CD4-positive, alpha-beta T cell treated with Interferon alpha-2 for 1 hour (primary cell): ENCODE measurements at places on chromosomes 3 and 15.
A peak's percentile ranks its signal among the peaks of the same experiment; 100 is the strongest.

DNA sequence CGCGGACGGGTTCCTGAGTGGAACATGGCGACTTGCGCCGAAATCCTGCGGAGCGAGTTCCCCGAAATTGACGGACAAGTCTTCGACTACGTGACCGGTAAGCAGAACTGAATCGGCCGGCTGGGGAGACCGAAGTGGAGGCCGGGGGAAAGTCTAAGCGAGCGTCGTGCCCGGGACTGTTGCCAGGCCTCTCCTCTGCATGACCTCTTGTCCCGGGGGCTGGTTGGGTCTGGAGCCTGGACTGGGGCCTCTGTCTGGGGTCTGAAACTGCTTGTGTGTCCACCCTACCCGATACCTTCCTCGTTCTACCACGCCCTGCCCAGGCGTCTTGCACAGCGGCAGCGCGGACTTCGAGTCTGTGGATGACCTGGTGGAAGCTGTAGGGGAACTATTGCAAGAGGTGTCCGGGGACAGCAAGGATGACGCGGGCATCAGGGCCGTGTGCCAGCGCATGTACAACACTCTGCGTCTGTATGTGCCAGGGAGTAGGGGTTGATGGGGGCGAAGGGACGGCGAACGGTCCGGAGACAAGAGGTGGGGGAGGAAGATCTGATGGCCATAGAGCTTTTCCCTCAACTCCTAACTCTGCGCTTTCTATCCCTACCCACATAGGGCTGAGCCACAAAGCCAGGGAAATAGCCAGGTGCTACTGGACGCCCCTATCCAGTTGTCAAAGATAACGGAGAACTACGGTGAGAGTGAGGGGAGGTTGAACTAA, at the start of gene ABCF3:
Gene ABCF3 (plus strand): TSS at position 16 of the 718 bp plus-strand sequence. CDS start 9 bp downstream, at position 25.
- no peak for DNase-seq

- DNase-seq, result no peak
Observed at GRCh38 chr15:91196768-91197167, 96.7 kb downstream of the SV2B start.

DNA sequence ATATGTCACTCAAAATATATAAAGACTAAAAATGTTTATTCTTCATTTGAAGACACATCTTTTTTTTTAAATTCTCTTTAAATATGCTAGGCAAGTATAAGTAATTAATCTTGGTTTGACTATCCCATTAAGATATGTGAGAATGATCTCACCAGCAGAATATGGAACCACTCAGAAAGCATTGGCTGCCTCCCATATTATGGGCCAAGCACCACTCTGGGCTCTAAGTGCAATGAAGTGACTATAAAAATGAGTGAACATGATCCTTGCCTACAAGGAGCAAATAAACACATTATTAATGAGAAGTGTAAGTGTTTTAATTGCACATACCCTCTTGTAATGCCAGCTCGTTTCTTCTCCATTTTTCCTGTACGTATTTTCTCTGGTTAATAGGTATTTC, 328.5 kb downstream of the NAALADL2 start:
- DNase-seq, result no peak

DNA sequence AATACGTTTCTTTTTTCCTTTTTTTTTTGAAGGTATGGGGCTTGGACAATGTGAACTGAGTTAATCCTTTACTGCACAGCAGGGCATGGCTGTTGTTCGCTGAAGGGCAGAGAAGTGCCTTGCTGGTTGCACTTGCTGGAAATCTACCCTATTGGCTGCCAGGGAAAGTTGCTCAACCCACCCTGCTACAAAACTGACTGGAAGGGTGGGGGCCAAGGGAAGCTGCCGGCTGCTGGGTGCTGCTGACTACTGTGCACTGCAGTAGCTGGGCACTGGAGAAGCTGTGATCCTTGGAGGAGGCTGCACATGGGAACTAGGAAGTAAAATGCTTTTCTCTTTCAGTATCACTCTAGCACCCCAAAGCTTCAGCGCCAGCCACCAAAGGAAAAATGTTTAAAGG, 70.5 kb downstream of the ETV5 start:
- no peak for DNase-seq

GRCh38 chr15:43469867-43470266, 23.1 kb downstream of the TP53BP1 start:
- no peak for DNase-seq

DNA sequence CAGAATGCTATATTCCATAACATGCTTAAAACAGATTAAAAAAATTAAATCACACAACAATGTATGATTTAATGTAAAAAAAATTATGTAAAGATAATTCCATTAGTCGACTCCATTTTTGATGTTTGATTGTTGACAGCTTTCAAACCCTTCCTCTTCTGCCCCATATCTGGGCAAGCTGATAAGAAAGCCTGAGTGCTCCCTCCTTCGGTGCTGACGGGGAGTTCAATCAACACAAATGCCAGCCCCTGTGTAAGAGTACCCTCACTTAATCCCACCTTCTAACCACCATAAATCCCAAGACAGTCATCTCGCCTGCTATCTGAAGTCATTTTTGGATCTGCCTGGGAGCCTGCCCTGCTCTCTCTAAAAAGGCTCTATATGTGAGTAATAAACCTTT, 59.8 kb upstream of the IP6K2 start:
- no peak for DNase-seq

DNA sequence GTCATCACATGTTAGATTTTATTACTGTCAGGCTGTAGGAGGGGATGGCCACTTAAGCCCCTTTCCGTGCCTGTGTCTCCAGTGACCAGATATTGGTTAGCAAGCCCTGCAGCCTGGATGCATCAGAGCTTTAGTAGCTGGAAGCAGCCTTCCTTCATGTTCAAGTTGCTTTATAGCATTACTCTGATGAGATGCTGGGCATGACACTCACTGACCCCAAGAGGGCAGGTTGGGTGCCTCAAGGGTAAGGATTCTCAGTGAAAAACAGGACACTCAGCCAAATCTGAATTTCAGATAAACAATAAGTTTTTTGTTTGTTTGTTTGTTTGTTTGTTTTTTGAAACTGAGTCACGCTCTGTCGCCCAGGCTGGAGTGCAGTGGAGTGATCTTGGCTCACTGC, 68.5 kb upstream of the PTX3 start:
- no peak for DNase-seq

- DNase-seq, result peak; percentile 1
Observed at GRCh38 chr3:128011140-128011539, 41.1 kb upstream of the SEC61A1 start.

DNA sequence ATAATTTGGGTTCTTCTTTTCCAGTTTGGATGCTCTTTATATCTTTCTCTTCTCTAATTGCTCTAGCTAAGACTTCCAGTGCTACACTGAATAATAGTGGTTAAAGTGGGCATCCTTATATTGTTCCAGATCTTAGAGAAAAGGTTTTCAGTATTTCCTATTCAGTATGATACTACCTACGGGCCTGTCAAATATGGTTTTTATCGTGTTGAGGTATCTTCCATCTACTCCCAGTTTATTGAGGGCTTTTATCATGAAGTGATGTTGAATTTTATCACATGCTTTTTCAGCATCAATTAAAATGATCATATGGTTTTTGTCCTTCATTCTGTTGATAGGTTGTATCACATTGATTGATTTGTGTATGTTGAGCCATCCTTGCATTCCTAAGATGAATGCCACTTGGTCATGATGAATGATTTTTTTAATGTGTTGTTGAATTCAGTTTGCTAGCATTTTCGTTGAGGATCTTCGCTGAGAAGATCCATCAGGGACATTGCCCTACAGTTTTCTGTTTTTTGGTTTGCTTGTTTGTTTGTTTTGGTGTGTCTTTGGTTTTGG, 3.0 kb upstream of the LRRC34 start:
- no peak for DNase-seq

DNA sequence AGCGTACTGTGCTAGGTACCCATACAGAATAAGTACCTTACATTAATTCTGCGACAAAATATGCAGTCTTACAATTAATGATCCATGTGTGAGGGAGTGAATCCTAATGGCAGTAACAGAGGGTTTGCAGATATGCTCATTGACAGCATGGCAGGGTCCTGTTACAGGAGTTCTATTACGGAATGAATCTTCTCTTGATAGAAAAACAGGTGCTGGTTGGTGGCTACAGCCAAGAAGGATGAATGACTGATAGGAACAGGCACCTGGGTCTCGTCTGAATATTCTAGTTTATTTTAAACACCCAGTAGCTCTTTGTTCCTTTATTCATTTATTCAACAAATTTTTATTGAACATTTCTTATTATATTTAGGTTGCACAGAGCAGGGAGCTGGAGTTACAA, 22.8 kb downstream of the PGBD4 start:
- no peak for DNase-seq

GRCh38 chr15:41401904-41402267, 410 bp downstream of the NDUFAF1 start:
- no peak for DNase-seq

DNA sequence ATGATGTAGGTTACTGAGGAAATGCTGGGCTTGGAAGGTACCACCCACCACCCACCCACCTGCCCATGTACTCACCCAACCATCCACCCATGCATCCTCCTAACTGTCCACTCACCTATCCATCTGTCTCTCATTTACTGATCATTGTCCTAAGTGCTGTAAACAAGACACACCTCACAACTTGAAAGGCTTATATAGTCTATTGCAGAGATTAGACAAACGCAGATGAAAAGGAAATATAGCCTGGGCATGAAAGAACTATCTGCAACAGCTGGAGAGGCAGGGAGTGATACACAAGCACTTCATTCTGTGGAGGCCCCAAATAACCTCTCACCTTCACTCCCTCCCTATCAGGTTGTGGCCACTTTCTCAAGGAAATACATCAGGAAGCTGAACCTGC, 54.0 kb downstream of the DAPK2 start:
- no peak for DNase-seq

DNA sequence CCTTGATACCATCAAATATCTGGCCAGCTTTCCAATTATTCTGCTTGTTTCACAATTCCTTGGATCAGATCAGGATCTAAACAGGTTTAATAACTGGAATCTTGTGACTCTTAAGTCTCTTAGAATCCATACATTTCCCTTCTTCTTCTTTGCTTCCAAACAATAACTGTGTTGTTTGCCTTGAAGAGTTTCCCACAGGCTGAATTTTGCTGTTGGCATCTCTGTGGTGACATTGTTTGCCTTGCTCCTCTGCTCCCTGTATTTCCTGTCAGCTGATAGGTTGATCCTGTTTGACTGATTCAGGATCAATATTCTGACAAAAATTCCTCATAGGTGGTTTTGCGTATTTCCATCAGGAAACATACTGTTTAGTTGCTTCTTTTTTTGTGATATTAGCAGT, 248.4 kb upstream of the LMCD1 start:
- DNase-seq, result no peak

GRCh38 chr3:144052275-144052674, 80.7 kb downstream of the DIPK2A start:
- no peak for DNase-seq

- no peak for DNase-seq
Observed at GRCh38 chr3:127598841-127599570, 795 bp downstream of the MCM2 start.

DNA sequence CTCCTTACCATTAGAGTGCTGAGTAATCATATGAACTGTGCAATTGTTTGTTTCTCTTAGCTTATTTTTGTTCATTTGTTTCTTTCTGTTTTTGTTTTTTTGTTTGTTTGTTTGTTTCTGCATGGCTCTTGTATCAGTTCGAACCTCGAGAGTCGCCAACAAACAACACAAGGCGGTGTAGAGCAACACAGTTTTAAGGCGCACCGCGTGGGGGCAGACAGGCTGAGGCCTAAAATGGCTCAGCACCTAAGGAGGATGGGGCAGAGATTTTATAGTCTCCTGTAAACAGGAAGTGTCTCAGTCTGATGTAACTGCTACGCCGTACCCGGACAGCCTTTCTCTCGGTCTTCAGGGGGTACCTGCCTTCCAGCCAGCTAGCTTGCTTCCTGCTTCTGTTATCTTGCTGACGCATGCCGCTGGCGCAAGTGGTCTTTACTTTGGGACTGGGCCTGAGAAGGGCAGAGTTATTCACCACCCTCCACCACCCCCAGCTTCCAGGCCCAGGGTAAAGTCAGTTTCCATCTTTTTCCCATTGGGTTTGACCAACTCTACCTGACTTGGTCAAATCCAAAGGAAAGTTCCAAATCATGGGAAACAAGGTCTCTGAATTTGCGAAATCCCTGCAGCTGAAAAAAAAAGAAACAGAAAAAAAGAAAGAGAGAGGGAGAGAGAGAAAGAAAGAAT, 25.8 kb upstream of the MFGE8 start:
- DNase-seq, result no peak

DNA sequence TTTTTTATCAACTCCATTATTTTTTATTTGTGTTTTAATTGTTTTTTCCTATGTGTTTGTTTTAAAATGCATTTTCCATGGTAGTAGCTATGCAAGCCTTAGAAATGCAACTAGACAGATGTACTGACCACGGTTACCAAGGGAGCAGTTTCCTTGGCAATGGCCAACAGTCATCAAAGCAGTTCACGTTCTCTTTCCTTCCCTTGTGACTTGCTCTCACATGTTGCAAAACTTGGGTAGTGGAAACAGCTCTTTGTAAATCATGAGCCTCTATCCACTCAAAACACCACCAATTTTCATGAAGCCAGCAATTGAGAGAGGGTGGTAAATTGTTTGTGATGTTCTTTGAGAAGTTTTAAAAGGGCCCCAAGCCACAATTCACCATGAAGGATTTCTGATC, 499.4 kb upstream of the MDFIC2 start:
- DNase-seq, result no peak
